Omental fat pad (tissue), 4 donors: ENCODE measurements at places on chromosomes 12 and 14.

DNA sequence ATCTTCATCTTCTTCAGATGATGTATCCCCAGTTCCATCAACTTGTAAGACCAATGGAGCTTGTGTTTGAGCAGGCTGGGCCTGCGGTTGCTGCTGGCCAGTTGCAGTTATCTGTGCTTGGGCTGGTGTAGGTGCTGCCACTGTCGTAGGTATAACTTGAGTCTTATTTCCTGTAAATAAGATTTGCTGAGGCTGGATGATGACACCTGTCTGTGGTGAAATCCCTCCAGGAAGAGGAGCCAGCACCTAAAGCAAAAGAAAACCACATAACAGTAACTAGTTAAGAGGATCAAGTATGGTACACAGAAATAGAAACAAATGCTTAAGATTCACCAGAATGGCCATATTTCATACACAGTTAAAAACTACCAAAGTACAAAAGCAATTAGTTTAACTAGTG, 28.2 kb downstream of the GTF2A1 start:
- DNase-seq: no peak

GRCh38 chr14:66046035-66046434, 440.1 kb upstream of the CCDC196 start:
- DNase-seq: no peak

DNA sequence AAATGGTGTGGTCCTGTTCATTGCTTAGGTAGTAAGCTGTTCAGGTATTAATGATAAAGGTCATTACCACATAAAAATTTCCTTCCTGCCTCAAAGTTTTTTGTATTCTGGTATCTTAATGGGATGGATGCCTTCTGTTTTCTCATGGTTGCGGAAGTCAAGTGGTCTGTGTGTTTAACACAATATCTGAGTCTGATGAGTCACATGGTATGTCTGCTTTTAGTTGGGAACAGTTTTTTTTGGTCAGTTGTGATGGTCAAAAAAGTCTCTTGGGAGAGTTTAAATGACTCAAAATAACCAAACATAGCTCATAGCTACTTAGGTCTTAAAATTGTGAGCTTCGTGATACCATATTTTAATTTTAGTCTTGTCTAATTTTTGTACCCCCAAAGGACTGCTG, 40.7 kb downstream of the STK38L start:
- no peak for DNase-seq

- DNase-seq: no peak
Measured at GRCh38 chr14:89911010-89911919, 43.3 kb downstream of the EFCAB11 start.

DNA sequence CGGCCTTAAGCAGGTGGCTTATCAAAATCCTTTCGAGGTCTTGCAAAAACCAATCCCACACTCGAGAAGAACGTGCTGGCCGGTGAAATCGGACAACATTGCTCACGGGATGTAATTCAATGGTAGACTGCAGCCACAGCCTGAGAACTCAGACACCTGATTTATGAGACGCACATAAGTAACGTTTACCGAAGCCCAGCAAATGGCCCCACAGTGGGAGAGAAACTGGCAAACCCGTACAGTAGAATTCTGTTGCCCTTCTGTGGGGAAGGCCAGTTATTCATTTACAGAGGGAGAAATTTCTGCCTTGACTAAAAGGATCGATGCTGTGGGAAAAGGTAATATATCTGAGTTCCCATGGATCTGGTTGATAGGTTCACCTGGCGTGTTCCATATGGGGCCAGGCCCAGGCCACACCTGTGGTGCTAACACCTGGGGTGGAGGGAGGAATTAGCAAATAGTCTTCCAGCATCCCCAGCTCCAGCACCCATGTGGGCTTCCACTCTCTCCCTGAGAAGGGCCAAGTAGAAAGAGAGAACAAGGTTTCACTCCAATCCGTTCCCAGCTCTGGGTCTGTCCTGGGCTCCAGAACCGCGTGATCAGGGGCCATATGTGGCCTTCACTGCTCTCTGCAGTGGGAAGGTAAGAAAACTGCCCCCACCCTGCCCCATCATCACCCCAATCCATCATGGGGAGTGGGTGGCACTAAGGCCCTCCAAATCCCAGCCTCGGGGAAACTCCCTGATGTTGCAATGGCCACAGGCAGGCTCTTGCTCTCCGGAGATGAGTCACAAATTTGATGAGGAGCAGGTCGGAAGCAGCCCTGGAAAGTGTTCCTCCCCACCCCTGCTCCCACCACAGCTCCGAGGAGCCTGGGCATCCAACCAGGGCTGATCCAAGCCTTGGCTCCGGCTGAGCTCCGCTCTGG, 12.7 kb downstream of the BDKRB1 start:
- DNase-seq: peak; percentile 63

DNA sequence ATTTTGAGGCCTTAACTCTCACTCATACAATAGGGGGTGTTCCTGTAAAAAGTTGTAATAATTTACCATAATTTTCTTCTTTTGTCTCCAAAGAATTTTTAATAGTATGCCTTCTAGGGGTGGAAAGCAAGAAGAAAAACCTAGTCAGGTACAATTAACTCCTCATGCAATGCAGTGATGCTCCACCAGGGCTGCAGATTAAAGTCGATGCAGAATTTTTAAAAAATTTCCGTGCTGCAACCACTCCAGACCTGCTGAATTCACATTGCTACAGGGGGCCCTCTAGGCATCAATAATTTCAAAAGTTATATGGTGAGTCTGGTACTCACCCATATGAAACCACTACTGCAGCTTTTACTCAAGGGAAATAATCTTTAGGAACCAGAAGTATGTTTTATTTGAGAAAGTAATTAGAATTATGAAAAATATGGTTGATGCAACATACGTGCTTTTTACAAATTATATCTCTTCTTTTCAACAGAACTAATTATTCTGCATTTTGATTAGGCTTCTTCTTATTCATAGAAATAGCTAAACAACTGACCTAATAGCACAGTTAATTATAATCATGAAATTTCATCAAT, 353.2 kb downstream of the BCAT1 start:
- DNase-seq: no peak

DNA sequence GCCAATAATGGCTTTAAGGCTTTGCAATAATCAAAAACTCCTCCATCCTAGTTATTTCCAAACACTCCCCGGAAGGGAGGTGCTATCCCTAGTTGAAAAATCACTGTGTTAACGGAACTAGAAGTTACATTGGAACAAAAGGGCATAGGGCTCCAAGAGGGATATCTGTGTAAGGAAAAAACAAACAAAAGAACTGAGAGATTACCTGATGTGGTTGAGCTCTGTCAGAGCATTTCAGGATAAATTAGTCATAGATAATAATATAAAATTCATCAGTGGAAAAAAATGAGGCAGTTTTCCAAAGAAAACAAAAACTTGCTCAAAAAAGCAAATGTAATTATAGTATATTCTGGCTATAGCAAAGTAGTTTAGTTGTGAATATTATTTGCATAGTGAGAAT, 27.4 kb upstream of the PAPLN start:
- DNase-seq: no peak

DNA sequence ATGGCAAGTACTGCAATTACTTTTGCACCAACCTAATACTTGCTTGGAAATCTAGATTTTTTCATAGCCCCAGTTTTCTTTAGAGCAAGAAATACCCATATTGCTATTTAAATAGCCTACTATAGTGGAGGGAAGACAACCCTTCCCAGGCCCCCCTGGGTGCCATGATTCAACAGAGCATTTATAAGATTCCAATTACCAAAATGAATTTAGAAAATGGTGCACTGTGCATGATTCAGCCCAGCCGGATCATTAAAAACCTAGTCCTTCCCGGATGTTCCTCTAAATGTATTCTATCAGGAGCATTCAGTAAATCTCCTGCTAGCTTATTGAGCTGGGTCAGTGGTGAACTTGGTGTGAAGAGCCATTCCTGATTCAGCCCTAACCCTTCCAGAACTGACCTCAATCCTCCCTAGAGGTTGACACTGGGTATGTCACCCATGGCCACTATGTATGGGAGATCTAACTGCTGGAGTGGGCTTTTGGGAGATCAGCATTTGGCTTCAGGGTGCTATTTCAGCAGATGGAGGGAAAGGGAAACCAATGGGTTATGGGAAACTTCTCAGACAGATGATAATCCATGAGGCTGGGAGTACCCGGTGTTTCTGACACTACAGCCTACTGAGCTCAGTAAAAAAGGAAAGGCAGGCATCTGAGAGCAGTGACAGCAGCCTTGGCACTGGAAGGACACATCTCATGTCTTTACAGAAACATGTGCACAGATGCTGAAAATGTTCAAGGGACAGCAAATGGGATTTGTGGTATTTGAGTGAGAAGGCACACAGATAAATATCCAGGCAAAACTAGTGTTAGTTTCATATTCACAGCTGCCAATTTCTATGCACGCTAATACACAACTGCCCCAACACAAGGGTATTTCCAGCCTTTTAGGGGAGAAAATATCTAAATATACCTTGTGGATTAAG, 258.9 kb downstream of the DPF3 start:
- no peak for DNase-seq

DNA sequence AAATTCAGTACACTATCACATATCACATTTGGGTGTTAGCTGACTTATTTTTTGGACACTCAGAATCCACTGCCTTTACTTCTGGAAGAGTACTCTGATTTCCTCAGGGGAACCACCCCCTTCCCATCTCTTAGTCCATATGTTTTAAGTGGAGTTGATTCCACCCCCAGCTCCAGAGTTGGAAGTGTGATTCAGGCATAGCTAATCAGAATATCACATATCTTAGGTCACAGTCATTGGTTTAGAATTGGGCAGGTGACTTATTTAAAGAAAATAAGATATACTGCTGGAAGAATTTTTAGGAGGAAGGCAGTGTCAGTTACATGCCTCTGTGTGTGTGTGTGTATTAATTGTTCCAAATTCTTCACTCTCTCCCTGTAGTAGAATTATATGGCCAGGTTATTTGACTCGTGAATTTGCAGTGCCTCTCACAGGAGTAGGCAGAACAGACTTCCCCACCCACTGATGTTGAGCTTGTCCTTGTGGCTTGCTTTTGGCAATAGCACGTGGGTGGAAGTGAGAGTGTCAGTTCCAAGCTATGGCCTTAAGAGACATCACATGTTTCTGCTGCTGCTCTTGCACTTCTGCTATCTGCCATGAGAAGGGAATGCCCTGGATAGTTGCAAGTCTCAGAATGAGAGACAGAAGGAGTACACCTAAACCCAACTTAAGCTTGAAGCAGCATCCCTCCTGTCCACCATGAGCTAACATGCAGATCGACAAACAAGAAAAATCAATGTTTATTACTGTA, 6.4 kb upstream of the GAS2L3 start:
- DNase-seq: no peak

DNA sequence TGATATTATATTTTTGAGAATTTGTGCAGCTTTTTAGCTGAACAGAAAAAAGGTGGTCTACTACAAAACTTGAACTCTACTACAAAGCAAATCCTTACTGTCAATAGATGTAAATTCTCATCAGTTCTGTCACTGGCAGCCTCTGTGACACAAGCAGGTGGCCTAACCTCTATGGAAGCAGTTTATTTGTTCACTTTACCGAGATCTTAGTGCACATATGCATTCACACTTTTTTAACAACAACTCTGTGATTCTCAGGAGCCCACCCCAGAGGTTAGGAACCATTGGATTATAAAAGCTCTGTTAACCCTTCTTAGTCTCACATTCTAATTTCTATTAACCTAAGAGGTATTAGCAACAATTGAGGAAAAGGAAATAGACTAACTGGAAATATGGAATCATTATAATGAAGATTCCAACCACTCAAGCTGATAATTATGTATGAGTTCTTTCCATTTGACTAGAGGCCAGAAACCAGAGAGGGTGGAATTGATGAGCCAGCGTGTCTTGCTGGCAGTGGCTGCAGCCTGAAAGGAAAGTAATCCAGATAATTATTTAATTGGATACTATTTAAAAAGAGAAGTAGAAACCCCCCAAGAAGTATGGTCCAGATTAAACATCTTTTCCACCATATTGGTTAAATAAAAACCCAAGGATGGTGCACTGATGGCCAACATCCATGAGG, 451.1 kb downstream of the TMEM117 start:
- DNase-seq: no peak

- no peak for DNase-seq
Measured at GRCh38 chr12:115953031-115953430, 324.5 kb downstream of the MED13L start.

DNA sequence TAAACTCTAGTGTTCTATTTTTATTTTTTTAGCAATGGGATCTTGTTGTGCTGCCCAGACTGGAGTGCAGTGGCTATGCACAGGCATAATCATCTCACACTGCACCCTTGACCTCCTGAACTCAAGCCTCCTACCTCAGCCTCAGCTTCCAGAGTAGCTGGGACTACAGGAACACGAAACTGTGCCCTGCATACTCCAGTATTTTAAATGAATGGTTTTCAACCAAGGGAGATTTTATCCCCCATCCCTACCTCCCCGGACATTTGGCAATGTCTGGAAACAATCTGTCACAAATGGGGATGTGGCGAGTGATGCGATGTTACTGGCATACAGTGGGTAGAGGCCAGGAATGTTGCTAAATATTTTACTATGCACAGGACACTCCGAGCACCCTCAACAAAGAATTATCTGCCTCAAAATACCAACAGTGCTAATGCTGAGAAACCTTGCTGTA, 2.1 kb downstream of the CBX5 start:
- no peak for DNase-seq

DNA sequence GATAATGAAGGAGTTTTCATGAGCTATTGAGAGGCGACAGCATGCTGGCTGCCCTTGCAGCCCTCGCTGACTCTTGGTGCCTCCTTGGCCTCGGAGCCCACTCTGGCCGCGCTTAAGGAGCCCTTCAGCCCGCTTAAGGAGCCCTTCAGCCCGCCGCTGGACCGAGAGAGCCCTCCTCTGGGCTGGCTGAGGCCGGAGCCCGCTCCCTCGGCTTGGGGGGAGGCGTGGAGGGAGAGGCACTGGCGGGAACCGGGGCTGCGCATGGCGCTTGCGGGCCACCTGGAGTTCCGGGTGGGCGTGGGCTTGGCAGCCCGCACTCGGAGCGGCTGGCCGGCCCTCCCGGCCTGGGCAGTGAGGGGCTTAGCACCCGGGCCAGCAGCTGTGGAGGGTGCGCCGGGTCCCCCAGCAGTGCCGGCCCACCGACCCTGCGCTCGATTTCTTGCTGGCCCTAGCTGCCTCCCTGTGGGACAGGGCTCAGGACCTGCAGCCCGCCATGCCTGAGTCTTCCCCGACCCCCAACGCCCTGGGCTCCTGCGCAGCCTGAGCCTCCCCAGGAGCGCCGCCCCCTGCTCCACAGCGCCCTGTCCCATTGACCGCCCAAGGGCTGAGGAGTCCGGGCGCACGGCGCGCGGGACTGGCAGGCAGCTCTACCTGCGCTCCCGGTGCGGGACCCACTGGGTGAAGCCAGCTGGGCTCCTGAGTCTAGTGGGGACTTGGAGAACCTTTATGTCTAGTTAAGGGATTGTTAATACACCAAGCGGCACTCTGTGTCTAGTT, 20.1 kb upstream of the PAWR start:
- no peak for DNase-seq

DNA sequence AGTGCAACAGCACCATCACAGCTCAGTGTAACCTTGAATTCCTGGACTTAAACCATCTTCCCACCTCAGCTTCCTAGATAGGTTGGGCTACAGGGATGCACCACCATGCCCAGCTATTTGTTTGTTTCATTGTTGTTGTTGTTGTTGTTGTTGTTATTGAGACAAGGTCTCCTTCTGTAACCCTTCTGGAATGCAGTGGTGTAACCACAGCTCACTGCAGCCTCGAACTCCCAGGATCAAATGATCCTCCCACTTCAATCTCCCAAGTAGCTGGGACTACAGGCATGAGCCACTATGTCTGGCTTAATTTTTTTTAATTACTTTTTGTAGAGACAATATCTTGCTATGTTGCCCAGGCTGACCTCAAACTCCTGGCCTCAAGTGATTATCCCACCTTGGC, 1.2 kb upstream of the NEMP1 start:
- DNase-seq: no peak
